Spleen (tissue), 13 donors: ENCODE measurements at places on chromosomes 3 and 15. TPM values are rescaled to one million over a fixed set of nuclear protein-coding genes. Genes with fewer than 3 reads are reported as not detected.

NDUFB5 gene
- total RNA-seq: 91.3 TPM

DNA sequence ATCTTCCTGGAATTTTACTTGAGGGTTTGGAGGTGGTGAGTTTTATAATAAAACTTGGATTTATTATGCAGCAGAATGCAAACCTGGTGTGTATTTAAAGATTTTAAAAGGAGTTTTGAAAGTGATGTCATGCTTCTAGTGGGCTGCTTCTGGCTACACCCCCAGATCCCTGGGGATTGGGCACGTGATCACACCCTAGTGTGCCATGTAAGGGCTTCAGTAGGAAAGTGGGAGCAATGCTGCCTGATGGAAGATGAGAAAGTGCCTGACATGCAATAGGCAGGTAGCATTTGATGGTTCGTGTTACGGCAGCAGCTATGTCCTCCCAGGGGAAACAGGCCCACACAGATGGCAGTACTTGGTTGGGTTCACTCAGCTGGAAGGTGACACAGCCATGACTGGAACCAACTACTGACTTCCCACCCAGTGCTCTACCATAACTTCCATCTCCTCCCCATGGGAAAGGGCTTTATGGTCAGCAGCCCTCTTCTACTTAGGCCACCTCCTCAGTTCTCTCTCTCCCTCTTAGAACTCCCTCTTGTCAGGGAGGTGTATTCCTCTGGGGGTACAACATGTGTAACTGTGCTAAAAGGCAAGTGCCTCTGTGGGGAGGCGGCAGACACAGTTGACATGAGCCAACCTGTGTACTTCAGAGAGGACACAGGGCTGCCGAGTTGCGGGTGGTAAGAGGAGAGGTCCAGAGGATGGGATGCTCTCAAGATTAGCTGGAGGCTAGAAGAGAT lies 5.6 kb downstream of the ITPKA start:
- peaks cover 81% of the 10 kb centered on the region for H3K27me3 ChIP-seq
- no peak overlapping the region for H3K4me3 ChIP-seq
- H3K4me1 ChIP-seq: peaks cover 47% of the 10 kb centered on the region
- DNase-seq: no peak
- H3K36me3 ChIP-seq: no peaks in the 10 kb centered on the region

DNA sequence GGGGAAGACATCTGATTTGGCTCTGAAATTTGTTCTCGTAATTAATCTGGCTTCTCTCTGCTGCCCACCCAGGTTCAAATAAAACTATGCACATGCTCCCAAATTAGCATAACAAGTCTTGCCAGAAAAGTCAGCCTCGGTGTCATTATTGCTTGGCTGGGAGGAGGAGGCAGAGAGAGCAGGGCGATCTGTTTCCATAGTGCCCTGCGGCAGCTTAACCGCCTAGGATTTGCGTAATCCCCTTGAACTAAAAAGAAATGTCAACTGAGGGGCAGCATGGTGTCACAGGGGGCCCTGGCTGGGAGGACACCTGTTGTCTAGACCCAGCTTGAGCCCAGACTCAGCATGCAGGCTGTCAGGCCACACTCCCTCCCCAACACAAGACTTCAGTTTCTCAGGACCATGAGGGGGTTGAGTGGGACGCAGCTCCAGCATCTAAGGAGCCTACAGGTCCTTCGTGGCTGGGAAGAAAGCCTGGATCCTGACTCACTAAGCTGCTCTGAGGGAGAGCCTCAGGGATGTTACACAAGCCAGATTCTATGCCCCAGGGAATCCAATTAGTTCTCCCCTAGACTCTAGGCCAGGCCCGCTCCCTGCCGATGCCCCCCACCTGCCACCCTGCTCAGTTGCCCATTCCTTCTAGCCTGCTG lies 17.3 kb downstream of the MRPS11 start:
- no peak overlapping the region for H3K27ac ChIP-seq
- no peak overlapping the region for H3K4me3 ChIP-seq
- no peaks in the 10 kb centered on the region for H3K27me3 ChIP-seq
- DNase-seq: no peak
- no peaks in the 10 kb centered on the region for H3K4me1 ChIP-seq
- no peaks in the 10 kb centered on the region for H3K36me3 ChIP-seq

ZNF662 gene
- total RNA-seq: 2.9 TPM

SGO1 gene
- total RNA-seq: 3.1 TPM

GLT8D1 gene
- total RNA-seq: 42.4 TPM

C2CD4A gene
- total RNA-seq: not detected

GABPB1 gene
- 27.0 TPM for total RNA-seq

TGM5 gene
- total RNA-seq: not detected

GRCh38 chr3:194245975-194246561 lies 105.1 kb downstream of the CPN2 start:
- H3K36me3 ChIP-seq: no peaks in the 10 kb centered on the region
- H3K27me3 ChIP-seq: no peaks in the 10 kb centered on the region
- H3K4me1 ChIP-seq: peaks cover 33% of the 10 kb centered on the region
- no peak for DNase-seq
- no peak overlapping the region for H3K4me3 ChIP-seq

CD96 gene
- 43.9 TPM for total RNA-seq

FSTL1 gene
- total RNA-seq: 221 TPM

DNA sequence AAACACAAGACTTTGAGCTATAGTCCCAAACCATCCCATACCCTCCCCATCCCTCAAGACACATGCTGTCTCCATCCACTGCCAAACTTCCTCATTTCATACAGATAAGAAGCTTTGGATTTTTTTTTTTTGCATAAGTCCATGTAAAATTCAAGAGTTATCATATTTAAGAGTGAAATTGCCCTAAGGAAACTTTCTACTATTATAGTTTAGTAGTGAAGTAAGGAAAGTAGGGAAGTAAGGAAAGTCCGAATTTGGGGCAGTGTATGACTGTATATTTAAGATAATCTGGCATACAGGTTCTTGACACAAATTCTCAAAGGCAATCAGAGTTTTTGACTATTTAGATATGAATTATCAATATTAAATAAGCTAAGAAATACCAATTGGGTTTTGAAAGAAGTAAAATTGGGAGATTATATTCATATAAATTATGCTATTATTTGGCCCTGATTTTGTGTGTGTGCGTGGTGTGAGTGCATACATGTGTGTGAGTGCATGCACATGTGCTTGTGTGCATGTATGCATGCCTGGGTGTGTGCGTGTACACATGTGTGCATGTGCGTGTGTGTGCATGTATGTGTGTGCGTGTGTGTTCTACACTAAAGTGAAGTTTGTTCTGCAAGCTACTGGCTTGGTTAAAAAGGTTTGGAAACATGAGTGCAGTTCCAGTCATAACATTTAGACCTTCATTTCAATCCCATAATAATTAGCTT lies 83.6 kb upstream of the MBNL1 start:
- no peak overlapping the region for H3K27ac ChIP-seq
- no peak overlapping the region for H3K4me3 ChIP-seq
- no peak for DNase-seq
- H3K4me1 ChIP-seq: peaks cover 32% of the 10 kb centered on the region
- H3K27me3 ChIP-seq: no peaks in the 10 kb centered on the region
- H3K36me3 ChIP-seq: no peaks in the 10 kb centered on the region

DNA sequence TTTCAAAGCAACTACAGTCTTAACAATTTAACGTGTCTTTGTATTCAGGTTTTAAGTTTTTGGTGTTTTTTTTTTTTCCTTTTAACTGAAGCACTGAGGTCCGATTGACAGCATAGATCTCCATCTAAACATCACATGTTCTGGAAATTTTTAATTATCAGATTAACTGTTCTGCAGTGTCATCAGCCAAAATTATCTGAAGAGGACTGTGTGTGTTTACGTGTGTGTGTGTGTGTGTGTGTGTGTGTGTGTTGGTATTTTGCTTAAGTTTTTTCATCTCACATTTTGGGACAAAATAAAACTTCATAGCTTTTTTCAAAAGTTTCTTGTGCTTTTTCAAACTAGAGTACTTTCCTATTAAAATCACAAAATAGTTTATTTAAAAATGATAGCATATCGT lies 1.8 kb downstream of the PIK3CA start:
- DNase-seq: no peak
- peak overlapping the region; percentile 100 for H3K27ac ChIP-seq
- H3K4me3 ChIP-seq: peak overlapping the region; percentile 83
- peaks cover 34% of the 10 kb centered on the region for H3K4me1 ChIP-seq
- H3K36me3 ChIP-seq: no peaks in the 10 kb centered on the region

DNA sequence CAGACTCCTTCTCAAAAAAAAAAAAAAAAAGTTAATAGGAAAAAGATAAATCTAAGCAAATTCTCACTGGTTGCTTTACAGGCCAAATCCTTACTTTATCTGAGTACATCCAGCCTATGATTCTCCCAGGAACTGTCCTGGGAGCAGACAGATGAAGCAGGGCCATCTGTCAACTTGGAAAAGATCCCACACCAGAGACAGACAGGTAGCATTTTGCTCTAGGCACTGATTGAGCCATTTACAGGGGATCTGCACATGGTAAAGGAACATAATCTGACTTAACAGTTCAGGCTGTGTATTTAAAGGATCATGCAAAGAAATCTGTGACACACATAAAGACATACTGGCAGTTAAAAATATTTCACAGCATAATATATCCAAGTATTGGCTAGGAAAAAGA lies 1006.5 kb downstream of the TBL1XR1 start:
- H3K27me3 ChIP-seq: no peaks in the 10 kb centered on the region
- DNase-seq: no peak
- no peaks in the 10 kb centered on the region for H3K4me1 ChIP-seq
- no peaks in the 10 kb centered on the region for H3K36me3 ChIP-seq
- no peak overlapping the region for H3K27ac ChIP-seq

RLBP1 gene
- not detected for total RNA-seq

- no peak overlapping the region for H3K27ac ChIP-seq
- H3K36me3 ChIP-seq: no peaks in the 10 kb centered on the region
- H3K27me3 ChIP-seq: no peaks in the 10 kb centered on the region
- DNase-seq: no peak
- H3K4me1 ChIP-seq: no peaks in the 10 kb centered on the region
Observed at GRCh38 chr15:47386459-47386858, 330.8 kb upstream of the SEMA6D start.

DNAH12 gene
- not detected for total RNA-seq

DNA sequence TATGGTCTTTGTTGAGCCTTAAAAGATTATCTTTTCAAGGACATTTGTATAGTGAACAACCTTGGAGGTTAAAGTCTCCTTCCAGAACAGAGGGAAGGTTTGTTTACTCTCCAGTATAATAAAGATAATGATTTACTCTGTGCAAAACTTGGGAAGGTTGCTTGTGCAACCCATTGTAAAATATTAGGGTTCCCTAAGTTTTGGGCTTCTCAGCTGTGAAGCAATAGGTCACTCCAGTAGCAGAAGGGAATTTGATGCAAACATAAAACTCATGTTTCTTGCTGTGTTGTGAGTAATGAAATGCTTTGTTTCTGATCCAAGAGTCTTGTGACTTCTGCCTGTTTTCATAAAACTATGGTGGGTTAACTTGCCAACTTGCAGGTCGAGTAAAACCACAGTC lies 177.5 kb downstream of the SUCNR1 start:
- no peaks in the 10 kb centered on the region for H3K4me1 ChIP-seq
- H3K36me3 ChIP-seq: no peaks in the 10 kb centered on the region
- H3K4me3 ChIP-seq: no peak overlapping the region
- no peak overlapping the region for H3K27ac ChIP-seq
- DNase-seq: no peak

DNA sequence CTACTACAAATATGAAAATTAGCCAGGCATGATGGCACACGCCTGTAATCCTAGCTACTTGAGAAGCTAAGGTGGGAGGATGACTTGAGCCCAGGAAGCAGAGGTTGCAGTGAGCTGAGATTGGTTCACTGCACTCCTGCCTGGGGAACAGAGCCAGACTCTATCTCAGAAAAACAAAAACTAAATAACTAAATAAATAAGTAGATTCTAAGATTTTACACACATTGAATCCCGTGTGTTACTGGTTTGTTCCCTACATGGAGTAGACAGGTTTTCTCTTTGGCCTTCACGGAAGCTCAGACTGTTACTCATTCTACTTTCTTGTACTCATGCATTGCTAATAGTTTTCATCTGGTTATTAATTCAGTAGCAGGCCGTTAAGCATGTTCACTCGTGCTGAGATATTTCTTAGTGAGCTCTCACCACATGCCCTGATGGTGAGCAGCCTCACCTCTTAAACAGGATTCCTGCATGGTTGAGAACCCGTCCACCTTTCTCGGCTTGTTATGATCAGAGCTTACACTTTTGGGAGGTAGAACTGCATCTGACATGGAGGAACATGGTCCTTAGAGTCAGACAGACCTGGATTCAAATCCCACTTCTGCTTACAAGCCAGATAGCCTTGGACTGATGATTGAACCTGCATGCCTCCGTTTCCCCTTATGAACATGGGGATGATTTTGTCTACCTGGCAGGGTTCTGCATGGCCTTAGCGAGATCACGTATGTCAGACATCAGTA lies 49.1 kb downstream of the CMTM7 start:
- H3K36me3 ChIP-seq: peaks cover 20% of the 10 kb centered on the region
- no peak overlapping the region for H3K4me3 ChIP-seq
- H3K27ac ChIP-seq: peak overlapping the region; percentile 59

- H3K4me1 ChIP-seq: peaks cover 18% of the 10 kb centered on the region
- H3K27ac ChIP-seq: peak overlapping the region; percentile 85
- no peaks in the 10 kb centered on the region for H3K27me3 ChIP-seq
- peak overlapping the region; percentile 54 for H3K4me3 ChIP-seq
- peak; percentile 85 for DNase-seq
Observed at GRCh38 chr3:42654331-42655201, 1.1 kb downstream of the ZBTB47 start.

DNA sequence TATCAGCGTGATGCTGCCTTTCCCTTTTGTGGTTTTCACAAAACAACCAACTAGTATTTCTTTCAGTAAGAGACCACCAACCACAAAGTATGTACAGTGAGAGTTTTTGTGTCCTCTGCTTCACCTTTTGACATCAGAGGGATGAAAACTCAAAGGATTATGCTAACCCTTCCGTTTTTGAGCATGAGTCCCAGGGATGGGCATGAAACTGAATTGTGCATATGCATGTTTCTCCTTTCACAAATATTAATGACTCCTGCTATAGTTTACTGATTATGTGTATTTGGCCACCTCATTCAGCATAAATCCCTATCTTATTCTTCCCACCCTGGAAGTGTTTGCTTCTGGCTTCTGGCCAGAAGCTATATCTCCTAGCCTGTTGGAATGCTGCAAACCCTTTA lies 59.2 kb downstream of the RSRC1 start:
- H3K27ac ChIP-seq: no peak overlapping the region
- no peaks in the 10 kb centered on the region for H3K27me3 ChIP-seq
- H3K4me1 ChIP-seq: no peaks in the 10 kb centered on the region

DNA sequence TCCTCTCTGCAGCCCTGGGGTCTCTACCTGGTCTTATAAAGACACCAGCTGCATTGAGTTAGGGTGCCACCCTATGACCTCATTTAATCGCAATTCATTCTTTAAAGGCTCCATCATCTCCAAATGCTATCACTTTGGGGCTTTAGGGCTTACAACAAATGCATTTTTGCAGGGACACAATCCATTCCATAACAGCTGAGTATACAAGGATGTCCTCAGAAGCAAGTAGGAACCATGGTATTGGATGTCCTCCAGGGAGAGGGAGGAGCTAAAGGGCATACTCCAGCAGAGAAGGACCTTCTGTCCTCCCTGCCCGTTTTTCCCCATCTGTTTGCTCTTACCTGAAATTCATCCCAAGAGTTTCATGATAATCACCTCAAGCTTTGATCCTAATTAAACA lies 30.3 kb downstream of the UMPS start:
- H3K4me1 ChIP-seq: peaks cover 7% of the 10 kb centered on the region
- no peaks in the 10 kb centered on the region for H3K27me3 ChIP-seq
- no peak for DNase-seq
- H3K27ac ChIP-seq: no peak overlapping the region
- H3K36me3 ChIP-seq: peaks cover 12% of the 10 kb centered on the region
